ENCODE measurements at places on chromosomes 5 and 9. TPM values are rescaled to one million over a fixed set of nuclear protein-coding genes. Genes with fewer than 3 reads are reported as not detected.

RAPGEF1 gene
- 15.5 TPM for polyA plus RNA-seq

SPAG8 gene
- polyA plus RNA-seq: 2.4 TPM

OMD gene
- polyA plus RNA-seq: 0.52 TPM

TBC1D9B gene
- 49.5 TPM for polyA plus RNA-seq

SH3PXD2B gene
- polyA plus RNA-seq: 3.1 TPM

PDLIM7 gene
- polyA plus RNA-seq: 46.4 TPM

ANAPC2 gene
- polyA plus RNA-seq: 19.9 TPM

COL23A1 gene
- 4.1 TPM for polyA plus RNA-seq

RANBP17 gene
- polyA plus RNA-seq: 2.0 TPM

SOX30 gene
- polyA plus RNA-seq: not detected

CXXC5 gene
- polyA plus RNA-seq: 116 TPM

SV2C gene
- not detected for polyA plus RNA-seq

BTNL3 gene
- polyA plus RNA-seq: 0.30 TPM

TRIM23 gene
- polyA plus RNA-seq: 4.4 TPM

TLX3 gene
- not detected for polyA plus RNA-seq

SEMA6A gene
- polyA plus RNA-seq: 4.0 TPM

ZNF483 gene
- 0.43 TPM for polyA plus RNA-seq

PCDHGA10 gene
- polyA plus RNA-seq: 0.47 TPM

CYLC2 gene
- polyA plus RNA-seq: not detected

ICE1 gene
- polyA plus RNA-seq: 6.7 TPM

- no peak for DNase-seq
Observed at GRCh38 chr5:148998174-148998797, 64.6 kb downstream of the SH3TC2 start.

- DNase-seq: no peak
Observed at GRCh38 chr5:6682239-6682638, 31.0 kb upstream of the TENT4A start.

- DNase-seq: peak; percentile 11
Observed at GRCh38 chr5:11040345-11040744, 279.3 kb upstream of the DAP start.

GRCh38 chr5:97918620-97919019, 735.6 kb upstream of the RIOK2 start:
- DNase-seq: no peak

- no peak for DNase-seq
Observed at GRCh38 chr5:32057187-32058096, 116.7 kb downstream of the GOLPH3 start.

GRCh38 chr5:43855452-43855851, 252.5 kb downstream of the NNT start:
- DNase-seq: no peak

DNA sequence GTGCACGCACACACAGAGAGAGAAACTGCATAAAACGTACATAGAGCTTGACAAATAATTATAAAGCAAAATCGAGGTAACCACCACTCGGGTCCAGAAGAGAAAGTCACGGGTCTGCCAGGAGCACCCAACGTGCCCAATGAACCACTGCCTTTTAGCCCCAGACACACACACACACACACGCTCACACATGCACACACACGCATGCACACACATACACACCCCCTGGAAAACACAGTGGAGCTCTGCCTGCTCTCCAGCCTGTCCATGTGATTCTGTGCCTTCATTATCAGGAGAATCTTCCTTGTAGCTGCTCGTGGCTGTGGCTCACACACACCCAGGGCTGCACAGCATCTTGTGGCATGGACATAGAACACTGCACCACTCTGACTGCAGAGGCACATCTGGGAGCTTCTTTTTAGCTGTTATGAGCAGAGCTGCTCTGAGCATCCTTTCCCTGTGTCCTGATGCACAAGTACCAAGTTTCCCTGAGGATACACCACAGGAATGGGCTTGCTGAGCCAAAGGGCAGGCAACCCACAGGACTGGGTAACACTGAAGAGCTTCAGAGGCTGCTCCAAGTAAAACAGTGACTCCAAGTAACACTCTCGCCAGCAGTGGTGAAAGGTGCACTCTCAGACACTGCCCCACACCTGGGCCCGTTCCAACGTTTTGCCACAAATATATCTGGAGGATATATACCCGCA, 58.9 kb downstream of the CAMSAP1 start:
- no peak for DNase-seq

- no peak for DNase-seq
Observed at GRCh38 chr5:10471677-10472076, 30.0 kb downstream of the ROPN1L start.

- no peak for DNase-seq
Observed at GRCh38 chr5:155799308-155799707, 527.7 kb upstream of the SGCD start.

GRCh38 chr9:120045011-120045410, 535.0 kb downstream of the CDK5RAP2 start:
- DNase-seq: no peak

- DNase-seq: peak; percentile 82
Observed at GRCh38 chr9:126514037-126514821, 99.5 kb upstream of the LMX1B start.

DNA sequence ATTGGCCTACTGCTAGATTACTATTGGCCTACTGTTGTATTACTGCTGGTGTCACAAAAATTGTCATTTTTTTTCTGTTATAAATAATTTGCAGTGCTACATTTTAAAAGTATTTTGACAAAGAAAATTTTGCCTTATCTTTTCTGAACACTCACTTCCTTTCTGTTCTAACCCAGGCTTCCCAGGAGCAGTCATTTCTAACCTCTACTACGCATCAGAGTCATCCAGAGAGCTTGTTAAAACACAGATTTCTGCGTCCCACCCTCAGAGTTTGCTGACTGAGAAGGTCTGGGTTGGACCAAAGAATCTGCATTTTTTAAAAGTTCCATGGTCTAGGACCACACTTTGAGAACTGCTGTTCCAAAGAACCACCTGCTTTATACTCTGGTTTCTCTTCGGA, 306.1 kb downstream of the GLIS3 start:
- no peak for DNase-seq

GRCh38 chr5:133509742-133510079, 102.6 kb downstream of the FSTL4 start:
- DNase-seq: no peak

GRCh38 chr9:123763910-123764588, 165.9 kb downstream of the DENND1A start:
- no peak for DNase-seq

DNA sequence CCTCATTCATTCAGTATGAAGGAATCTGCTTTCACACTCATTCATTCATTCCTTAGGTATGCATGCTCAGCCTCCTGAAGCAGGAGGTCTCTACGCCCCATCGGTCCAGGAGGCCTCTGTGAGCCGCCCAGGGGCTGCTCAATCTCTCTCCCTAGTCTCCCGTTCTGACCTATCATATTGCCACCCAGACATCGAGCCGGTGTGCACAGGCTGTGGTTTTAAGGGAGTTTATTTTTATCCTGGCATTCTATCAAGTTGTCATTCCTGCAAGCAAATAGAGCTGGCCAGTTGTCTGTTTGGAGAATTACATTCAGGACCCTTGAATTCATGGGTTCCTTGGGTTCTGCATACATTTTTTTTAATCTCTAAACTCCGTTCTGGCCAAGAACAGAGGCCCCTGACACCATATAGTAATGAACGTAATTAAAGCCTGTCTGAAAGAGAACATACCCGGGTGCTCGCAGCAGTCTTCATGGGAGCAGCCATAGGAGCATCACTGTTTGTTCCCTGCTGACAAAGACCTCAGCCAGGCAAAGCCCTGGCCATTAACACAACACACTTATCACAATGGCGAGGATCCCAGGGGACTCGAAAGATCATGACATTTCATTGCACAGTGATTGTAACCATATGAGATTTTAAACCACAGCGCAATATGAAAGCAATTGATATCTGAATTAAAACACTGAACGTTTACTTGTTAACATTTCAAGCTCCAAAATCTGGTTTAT, 80.9 kb downstream of the ADAMTS16 start:
- no peak for DNase-seq

- no peak for DNase-seq
Observed at GRCh38 chr5:69079556-69079955, 14.3 kb upstream of the SLC30A5 start.

- no peak for DNase-seq
Observed at GRCh38 chr5:154097031-154097430, 58.3 kb downstream of the MFAP3 start.

DNA sequence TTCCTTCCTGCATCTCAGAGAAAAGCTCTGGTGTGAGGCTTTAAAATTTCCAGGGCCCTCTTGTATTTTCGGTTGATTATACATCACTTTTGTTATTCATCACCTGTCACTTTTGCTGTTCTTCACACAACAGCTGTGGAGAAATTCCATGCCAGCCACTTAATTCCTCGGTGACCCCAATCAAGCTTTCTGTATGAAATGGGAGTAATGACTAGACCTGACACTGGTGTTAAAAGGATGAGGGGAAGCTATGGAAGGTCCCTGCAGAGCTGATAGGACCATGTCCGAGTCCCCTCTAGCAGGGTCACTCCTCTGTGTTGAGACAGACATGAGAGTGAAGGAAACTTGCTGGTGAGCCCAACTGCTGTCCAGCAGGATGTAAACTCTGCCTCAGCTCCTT, 59.7 kb downstream of the GPR21 start:
- no peak for DNase-seq

DNA sequence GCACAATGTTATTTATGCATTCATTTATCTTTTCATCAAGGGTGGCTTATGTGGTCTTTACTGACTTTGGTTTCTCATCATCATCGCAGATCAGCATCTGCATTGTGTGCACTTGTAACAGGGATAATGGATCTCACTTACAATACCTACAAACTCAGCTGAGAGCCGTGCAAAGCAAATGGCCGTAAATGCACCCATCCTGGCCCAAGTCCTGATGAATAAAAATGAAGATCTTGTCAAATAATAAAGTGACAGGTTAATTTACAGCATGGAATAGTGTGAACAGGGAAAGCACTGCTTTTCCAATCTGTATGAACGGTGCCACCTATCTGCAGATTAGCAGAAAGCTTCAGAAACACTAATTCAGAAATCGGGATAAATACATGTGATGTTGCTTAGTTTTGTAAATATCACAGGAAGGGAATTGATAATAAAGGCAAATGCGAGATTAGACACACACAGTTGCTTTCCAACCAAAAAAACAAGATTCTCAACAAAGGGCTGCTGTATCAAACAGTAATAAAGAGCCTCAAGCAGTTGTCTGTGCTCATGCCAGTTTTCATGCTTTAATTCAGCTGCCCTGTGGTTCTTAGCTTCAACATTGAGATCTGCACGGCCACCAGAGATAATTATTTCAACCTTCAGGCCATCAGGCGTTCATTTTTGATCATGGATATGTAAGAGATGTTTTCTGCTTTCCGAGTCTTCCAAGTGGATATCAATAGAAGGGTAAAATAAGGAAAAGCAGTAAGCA, 153.4 kb upstream of the POU5F2 start:
- no peak for DNase-seq

GRCh38 chr9:38007016-38007415, 62.0 kb downstream of the SHB start:
- no peak for DNase-seq

GRCh38 chr5:132364319-132364718, 5.2 kb upstream of the SLC22A5 start:
- no peak for DNase-seq

GRCh38 chr5:20514145-20514544, 526.1 kb upstream of the CDH18 start:
- no peak for DNase-seq

- no peak for DNase-seq
Observed at GRCh38 chr5:91177639-91178038, 205.5 kb downstream of the ARRDC3 start.

- no peak for DNase-seq
Observed at GRCh38 chr9:93216073-93216365, 32.1 kb downstream of the WNK2 start.

GRCh38 chr5:140146523-140146842, 20.7 kb downstream of the IGIP start:
- DNase-seq: no peak

GRCh38 chr5:177256296-177256695, 47.2 kb downstream of the RAB24 start:
- DNase-seq: no peak

- DNase-seq: peak; percentile 8
Observed at GRCh38 chr5:133727636-133728035, 115.3 kb upstream of the FSTL4 start.

DNA sequence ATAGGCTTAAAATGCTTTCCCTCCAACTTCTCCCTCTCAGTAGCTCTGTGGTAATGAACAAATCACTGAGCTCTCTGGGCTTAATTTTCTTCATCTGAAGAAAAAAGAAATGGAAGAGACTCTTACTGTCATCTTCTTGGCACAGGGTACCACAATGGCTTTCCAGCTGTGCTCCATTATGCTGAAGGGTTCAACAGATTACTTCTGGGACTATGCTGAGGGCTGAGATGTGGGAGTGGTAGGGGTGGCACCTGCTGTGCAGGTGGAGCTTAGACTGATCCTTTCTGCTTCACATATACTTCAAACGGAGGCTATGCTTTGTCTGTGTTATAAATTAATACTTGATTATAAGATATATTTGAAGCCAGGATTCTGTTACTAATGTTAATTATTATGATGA, 840.2 kb upstream of the C9orf72 start:
- no peak for DNase-seq

DNA sequence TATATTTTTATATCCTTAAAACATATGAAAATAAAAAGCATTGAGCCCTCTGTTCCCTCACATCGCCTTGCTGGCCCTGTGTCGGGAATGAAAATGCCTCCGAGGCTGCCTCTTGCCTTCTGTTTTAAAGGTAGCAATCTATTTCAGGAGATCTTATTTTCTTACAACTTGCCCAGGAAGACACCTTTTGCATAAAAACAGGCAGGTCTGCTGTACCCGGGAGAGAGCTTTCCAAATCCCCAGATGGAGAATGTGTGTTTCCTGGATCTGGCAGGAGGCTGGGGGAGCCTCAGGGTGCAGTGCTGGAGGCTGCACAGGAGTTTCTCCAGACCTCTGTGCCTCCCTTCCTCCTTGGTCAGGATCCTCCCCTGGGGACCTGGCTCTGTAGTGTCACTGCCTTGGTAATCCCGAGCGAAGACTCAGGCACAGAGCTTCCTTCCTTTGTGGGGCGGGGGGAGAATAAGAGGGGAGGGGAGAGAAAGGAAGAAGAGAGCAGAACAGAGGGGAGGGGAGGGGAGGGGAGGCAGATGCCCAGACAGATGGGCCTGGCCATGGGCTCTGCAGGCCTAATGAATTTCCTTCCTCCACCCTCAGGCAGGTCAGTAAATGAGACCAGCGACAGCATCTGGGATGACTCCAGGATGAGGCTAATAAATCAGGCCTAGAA, 104.0 kb upstream of the BOD1 start:
- peak; percentile 80 for DNase-seq

DNA sequence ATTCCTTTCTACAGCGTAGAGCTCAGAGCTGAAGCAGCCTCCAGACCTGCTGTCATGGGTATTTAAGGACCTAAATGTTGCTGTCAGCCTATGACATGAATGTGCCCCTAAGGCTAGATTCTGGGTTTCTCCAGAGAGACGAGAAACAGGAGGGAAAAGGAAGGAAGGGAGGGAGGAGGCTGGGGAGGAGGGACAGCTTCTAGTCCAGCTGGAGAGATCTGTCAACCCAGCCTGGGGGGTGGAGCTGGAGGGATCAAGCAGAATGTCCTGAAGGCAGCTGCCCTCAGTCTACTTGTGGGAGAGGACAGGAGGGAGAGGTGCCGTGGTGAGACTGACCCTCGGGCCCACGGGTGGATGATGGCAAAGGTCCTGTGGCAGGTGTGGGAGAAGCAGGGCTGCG, 1.1 kb upstream of the DBH start:
- peak; percentile 69 for DNase-seq

Measured in kidney (tissue), 22 donors.